ENCODE measurements at places on chromosomes 6 and 20.

DNA sequence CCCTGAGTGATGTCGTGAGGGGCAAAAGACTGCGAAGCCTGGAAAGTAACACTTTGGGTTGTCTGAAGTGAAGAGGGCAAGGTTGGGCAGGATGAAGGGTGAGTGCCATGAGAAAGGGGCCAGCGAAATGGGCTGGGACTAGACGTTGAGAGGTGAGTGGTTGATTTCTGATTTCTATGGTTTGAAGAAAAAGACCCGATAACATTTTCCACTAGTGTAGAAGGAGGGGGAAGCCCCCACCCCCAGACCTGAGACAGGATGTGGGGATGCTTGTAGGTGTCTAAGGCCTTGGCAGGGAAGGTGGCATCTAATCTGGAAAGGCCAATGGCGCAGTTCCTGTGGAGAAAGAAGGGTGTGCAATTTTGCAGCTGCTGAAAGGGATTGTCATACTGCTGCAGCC, 25.3 kb upstream of the KIF3B start:
- no peak for DNase-seq

DNA sequence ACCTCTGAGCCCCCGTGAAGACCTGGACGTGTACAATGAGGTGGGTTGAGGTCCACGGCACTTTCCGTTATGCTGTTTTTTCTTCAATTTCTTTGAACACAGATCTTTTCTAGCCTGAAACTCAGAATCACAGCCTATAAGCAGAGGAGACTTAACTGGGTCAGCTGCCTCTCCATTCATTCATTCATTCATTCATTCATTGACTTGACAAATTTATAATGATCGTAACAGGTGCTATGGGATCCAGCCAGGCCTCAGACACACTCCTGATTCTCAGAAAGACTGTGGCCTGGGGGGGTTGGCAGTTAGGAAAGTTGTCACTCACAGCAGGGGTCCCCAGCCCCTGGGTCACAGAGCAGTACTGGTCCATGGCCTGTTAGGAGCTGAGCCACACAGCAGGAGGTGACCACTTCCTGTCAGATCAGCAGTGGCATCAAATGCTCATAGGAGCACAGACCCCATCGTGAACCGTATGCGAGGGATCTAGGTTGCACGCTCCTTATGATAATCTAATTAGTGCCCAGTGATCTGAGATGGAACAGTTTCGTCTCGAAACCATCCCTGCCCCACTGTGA, 38.6 kb upstream of the IRF4 start:
- DNase-seq = no peak

- DNase-seq = no peak
Observed at GRCh38 chr6:86477500-86478148, 459.7 kb upstream of the HTR1E start.

DNA sequence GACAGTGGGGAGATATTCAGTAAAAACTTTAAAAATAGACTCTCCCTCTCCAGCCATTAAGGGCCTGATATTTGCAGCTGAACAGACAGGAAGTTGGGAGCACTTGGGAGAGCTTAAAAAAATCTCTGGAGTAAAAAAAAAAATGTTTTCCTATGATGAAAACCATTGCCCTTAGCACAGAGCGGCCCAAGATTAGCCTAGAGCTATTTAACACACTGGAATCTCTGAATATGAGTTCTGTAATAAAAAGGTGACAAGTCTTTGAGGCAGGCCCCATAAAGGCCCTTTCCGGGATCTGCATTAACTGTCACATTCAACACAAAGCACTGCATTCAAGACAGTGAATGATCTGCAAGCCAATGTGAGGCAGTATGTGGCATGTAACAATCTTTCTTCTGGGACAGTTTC, 393.7 kb downstream of the ZFAND3 start:
- DNase-seq = no peak

DNA sequence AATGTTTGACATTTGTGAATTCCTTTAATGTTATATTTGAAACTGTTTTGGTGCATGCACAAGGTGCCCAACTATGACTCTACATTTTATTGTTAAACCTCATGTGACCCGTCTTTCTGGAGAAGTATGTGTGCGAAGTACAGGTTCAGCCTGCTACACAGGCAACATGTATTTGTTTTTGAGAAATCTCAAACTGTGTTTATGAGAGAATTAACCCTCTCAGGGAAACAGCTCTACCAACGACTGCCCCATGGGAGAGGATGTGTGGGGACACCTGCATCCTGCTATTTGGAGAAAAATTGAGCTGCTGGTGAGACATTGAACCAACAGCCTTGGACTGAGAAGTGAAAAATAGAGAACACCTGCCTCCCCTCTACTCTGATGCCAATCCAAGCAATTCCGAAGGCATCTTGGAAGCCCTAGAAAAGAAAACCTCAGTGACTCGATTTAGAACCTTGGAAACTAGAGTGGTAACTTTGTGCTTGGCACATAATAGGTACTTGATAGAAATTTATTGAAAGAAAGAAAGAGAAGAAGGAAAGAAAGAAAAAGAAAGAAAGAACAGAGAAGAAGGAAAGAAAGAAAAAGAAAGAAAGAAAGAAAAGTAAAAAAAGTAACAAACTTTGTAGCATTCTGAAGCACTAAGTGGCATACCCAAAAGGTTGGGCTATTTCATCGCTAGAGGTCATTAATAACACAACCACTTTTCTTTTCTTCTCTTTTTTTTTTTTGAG, 2.9 kb upstream of the AKAP12 start:
- no peak for DNase-seq

DNA sequence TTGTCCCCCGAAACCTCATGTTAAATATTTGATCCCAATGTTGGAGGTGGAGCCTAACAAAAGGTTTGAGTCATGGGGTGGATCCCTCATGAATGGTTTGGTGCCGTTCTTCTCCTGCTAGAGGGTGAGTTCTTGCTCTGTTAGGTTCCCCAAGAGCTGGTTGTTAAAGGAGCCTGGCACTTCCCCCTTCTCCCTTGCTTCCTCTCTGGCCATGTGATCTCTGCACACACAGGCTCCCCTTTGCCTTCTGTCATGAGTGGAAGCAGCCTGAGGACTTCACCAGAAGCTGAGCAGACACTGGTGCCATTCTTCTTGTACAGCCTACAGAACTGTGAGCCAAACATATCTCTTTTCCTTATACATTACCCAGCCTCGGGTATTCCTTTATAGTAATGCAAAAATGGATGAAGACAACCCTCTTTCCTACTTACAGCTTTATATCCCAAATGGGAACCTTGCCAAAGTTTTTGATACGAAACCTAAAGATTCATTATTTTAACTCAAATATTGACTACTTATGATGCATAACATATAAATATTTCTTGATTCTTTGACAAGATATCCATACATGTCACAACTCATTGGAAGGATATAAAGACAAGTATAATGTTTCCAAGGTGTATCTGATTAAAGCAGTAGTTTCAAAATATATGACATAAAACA, 61.0 kb downstream of the RNF182 start:
- no peak for DNase-seq

- DNase-seq = no peak
Observed at GRCh38 chr20:41175727-41176330, 38.5 kb downstream of the PLCG1 start.

GRCh38 chr20:23488996-23489395, 1.9 kb upstream of the CST8 start:
- DNase-seq = no peak

DNA sequence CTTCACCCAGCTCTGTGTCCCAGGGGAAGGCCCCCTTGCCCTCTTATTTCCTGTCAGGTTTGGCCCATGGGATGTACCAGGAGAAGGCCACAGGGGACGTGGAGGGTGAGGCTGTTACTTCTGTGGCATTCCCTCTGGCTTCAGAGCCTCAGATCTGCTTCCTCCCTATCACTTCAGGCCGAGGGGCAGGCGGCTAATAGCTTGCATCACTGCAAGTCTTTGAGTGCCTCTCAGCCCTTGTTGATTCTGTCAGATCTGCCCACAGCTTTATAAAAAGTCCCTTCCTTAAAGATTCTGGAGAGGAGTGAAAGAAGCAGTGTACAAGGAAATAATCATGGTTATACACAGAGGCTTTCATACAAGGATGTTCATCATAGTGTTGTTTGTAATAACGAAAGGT, 86.9 kb downstream of the LRFN2 start:
- DNase-seq = no peak

Measured in NCI-H446 (cell line).